ENCODE measurements at places on chromosomes 13 and 19.

- DNase-seq: no peak
These were observed 26.9 kb downstream of the SIPA1L3 start for GRCh38 chr19:37933937-37934358.

- no peak for DNase-seq
These were observed 2.3 kb downstream of the GAS6 start for GRCh38 chr13:113861433-113862030.

GRCh38 chr13:95155504-95155903 is 145.7 kb downstream of the ABCC4 start:
- no peak for DNase-seq

DNA sequence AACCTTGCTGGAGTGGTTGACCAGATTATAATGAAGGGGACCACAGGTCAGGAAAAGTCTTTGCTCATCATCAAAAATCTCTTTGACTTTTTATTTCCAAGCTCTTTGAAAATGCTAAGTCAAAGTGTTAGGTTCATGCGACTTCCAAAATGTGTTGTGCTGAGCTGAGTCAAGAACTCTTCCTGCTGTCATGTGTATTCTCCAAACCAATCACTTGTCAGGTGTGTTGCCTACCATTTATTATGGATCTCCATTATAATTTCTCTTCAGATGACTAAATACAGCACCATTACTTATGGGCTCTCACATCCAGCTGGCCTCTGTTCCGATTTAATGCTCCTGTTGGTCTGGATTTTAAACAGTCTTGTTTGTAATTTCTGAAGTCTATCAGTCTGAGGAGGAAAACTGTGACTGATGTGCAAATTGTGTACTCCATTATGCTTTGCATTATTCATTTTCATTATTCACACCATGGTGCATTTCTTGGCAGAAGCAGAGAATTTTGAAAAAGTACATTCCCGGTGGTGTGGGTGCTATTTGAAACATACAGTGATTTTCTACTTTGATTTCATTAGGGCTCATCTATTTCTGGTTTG is 562.5 kb downstream of the LMO7 start:
- no peak for DNase-seq

DNA sequence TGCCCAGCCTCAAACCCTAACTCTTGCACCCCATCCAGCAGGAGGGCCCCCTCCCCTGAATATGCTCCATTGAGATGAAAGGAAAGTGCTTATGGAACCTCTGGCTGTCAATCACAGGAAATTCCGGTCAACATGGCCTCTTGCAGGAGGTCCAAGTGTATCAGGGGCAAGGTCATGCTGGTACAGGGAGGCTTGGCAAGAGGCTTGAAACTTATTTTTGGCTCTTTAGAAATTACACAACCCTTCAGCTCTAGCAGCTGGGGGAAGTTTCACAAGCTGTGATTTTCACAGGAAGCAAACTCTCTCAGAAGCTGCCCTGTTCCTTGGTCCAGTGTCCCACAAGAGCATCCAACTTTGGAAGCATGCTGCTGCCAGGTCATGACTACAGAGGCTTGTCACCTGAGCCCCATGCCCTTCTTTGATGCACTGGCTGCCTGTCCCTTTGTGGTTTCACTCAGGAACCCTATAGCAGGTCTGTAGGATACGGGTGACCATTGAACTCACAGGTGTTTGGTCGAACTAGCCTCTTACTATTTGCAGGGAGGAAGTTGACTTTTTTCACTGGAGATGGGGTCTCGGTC is 8.4 kb downstream of the ASF1B start:
- no peak for DNase-seq

- no peak for DNase-seq
These were observed 159.5 kb downstream of the KDM4B start for GRCh38 chr19:5128251-5128935.

GRCh38 chr19:13082192-13083007 is 20.3 kb downstream of the LYL1 start:
- no peak for DNase-seq

DNA sequence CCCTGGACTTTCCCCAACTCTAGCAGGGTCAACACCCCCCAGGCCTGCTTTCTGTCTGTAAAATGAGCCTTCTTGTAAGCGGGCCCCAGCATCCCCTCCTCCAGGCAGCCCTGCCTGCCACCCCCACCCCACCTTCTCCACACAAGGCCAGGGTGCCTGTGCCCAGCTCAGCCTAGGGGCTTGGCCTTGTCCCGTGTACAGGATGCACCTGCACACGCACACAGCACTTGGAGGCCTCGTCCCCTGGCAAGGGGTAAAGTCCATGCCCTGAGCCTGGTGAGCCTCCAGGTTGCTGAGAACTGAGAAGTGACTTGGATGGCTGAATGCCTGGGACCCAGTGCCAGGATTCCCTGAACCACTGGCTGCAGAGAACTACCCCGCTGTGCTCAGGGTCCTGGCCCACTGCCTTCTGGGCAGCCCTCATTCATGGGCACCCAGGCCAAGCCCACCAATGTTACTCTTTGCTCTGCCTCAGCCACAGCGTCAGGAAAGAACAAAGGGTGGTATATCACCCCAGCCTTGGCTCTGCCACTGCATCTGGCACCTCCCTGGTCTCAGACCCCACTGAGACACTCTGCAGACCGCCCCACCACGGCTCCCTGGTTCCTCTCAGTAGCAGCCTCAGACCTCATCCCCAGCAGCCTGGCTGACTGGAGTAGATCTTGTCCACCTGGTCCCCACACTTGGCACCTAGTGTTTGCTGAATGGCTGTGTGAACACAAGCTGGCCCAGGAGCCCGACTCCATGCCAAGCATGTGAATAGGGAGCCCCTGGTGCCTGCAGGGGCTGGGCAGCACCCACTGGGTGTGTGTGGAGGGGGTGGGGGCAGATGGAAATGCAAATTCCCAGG is 1.8 kb upstream of the TM6SF2 start:
- DNase-seq: no peak

GRCh38 chr19:39745643-39746042 is 7.8 kb upstream of the CLC start:
- DNase-seq: no peak

DNA sequence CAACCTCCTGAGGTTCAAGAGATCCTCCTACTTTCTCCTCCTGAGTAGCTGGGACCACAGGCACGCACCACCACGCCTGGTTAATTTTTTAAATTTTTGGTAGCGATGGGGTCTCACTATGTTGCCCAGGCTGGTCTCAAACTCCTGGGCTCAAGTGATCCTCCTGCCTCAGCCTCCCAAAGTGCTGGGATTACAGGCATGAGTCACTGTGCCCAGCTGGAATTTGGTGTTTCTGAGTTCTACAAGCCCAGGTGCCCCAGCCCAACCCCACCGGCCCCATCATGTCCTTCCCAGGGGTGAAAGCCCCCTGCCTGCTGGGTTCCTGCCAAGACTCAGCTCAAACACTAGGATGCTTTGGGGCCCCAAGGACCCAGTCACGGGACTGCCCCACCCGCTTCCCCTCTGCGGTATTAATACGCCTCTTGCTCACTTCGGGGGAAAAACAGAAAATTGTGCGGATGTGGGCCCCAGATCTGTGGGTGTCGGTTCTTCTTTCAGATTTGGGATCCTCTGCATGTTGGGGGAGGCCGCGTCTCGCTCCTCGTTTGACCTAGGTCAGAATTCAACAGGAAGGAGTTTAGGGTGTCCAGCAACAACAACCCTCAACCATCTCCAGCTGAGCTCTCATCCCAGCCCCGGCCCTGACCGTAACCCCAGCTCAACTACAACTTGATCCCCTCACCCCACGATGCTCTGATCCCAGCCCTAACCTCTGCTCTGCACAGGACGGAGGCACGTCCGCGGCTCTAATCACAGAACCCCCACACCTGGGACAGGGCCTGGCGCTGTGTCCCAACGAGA is 3.7 kb upstream of the FCER2 start:
- DNase-seq: no peak

DNA sequence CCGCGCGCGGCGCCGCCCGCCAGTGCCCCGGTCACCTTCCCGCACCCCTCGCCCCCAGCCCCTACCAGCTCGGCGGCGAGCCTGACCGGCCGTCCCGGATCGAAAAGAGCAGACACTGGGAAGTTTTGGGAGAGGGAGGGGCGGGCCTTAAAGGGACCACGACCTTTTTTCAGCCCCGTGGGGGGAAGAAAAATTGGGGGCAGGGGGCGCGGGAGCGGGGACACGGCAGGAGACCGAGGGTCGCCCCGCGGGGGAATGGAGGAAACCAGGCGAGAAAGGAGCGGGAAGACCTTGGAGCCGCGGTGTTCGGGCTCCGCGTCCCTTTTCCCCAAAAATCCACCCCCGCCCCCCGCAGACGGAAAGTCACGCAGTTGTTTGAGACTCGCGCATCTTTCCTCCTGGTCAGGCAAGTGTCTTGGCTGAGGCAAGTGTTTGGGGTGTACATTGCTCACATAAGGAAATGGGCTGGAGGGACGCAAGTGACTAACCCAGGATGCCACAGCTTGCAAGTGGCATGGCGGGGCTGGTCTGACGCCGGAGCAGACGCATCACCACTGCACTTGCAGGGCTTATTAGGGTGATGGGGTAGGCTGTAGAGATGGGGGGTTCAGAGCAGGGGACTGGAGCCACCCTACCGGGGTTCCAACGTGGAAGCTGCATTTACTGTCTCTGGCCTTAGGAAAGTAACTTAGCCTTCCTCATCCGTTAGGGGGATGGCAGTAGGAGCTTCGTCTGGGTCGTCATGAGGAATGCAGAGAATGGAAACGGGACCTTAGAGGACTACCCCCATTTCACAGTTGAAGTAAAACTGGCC is 2.7 kb upstream of the HNRNPL start:
- DNase-seq: peak; percentile 33

DNA sequence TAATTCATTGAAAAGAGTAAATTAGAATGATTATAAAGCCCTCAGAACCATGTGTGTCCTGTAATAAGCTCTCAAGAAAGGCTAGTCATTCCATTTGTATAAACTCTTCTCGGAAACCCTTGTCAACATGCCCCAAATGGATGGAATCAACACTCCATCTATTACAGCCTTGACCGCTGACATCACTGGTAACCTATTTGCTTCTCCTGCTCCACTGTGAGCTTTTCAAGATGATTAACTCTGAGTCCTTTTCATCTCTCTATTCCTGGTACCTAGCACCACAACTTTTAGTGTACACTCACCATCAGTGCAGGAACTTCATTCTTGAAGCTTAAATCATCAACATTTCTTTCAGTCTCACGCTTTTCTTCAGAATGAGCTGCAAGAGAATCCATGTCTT is 612.0 kb downstream of the DCT start:
- DNase-seq: no peak

GRCh38 chr19:19451429-19452242 is 46.2 kb downstream of the GATAD2A start:
- no peak for DNase-seq

DNA sequence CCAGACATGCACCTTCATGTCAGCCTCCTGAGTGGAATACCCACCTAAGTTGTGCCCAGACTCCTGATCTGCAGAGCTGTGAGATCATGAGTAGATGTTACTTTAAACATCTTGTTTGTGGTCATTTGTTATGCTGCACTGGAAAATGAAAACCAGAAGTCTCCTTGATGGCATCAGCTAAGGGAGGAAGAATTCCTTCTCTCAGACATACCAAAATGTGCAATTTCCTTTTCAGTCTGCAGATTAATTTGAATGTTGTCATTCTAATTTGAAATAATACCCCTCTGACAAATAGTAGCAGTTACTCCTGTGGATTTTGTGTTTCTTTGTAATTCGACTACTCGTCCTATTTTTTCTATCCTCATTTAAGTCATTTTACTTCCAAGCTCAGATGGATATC is 59.3 kb downstream of the ITGBL1 start:
- DNase-seq: no peak

DNA sequence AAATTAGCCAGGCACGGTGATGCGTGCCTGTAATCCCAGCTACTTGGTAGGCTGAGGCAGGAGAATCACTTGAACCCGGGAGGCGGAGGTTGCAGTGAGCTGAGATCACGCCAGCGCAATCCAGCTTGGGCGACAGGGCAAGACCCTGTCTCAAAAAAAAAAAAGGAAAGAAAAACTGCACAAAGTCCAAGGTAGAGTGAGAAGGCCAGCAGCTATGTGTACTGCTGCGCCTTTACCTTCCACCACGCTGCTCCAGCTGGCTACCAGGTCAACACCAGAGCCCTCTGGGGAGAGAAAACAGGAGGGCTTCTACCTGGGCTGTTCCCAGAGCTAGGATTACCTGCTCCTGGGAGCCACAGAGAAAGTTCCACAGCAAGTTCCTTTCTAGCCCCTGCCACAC is 3.2 kb downstream of the ELL start:
- no peak for DNase-seq

GRCh38 chr13:44260336-44260735 is 113.3 kb upstream of the SERP2 start:
- DNase-seq: no peak

GRCh38 chr19:58387338-58388174 is 487 bp downstream of the RPS5 start:
- no peak for DNase-seq

- no peak for DNase-seq
These were observed 9.5 kb downstream of the STOML3 start for GRCh38 chr13:38981096-38981495.

DNA sequence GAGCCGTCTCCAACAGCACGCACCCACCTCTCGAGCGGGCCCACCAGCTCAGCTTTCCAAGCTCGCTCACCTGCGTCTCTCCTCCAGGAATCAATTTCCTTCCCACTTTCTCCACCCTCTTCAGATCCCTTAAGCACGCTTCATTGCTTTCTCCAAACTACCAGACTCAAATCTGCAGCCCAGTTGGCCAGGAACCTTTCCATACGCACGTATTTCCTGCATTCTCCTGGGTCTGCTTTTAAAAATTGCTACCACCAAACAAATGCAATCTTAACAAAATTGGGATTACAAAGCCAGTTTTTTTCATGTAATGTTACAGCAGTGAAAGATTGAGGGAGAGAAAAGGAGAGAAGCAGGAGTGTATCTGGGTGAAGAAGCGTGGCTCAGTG is 1.5 kb downstream of the ENOX1 start:
- no peak for DNase-seq

DNA sequence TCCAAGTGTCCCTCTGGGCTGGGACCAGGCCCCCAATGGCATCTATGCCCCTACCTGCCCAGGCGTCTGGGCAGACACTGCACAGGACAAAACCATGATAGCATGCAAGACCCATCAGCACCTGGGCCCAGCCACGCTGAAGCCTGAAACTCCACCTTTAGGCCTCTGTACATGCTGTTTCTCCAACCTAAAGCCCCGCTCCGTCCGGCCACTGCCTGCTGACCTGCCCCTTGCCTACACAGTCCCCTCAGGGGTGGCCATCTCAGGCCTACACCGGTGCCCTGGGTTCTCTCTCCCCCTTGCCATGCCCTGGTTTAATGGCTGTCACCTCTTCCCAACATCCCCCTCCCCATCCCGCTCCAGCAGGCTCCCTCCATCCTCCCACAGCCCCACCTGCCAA is 15.3 kb downstream of the GJA3 start:
- DNase-seq: no peak

DNA sequence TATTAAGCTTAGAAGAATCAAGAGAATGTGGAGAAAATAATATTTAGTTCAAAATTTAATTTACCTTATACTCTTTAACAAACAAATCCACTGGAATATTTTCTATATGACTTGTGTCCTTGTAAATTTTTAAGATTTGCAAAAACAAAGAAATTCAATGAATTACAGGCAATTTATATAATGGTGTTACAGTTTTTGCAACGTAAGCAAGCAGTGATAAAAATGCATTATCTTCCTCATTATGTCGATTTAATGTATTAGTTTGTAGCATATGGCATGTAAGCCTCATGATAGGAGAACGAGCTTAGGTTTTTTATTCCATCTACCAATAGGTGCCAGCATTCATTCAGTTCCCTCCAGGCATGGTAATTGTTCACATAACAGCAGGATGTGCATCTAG is 100.0 kb upstream of the PCDH9 start:
- no peak for DNase-seq

- DNase-seq: no peak
These were observed 2.6 kb downstream of the TNFRSF19 start for GRCh38 chr13:23572836-23573235.
